ENCODE measurements at places on chromosomes 7 and 10. TPM values are rescaled to one million over a fixed set of nuclear protein-coding genes. Genes with fewer than 3 reads are reported as not detected.
A peak's percentile ranks its signal among the peaks of the same experiment; 100 is the strongest.

GRCh38 chr10:55631071-55631654 is 729.9 kb downstream of the ZWINT start:
- peak; percentile 43 for DNase-seq

DNA sequence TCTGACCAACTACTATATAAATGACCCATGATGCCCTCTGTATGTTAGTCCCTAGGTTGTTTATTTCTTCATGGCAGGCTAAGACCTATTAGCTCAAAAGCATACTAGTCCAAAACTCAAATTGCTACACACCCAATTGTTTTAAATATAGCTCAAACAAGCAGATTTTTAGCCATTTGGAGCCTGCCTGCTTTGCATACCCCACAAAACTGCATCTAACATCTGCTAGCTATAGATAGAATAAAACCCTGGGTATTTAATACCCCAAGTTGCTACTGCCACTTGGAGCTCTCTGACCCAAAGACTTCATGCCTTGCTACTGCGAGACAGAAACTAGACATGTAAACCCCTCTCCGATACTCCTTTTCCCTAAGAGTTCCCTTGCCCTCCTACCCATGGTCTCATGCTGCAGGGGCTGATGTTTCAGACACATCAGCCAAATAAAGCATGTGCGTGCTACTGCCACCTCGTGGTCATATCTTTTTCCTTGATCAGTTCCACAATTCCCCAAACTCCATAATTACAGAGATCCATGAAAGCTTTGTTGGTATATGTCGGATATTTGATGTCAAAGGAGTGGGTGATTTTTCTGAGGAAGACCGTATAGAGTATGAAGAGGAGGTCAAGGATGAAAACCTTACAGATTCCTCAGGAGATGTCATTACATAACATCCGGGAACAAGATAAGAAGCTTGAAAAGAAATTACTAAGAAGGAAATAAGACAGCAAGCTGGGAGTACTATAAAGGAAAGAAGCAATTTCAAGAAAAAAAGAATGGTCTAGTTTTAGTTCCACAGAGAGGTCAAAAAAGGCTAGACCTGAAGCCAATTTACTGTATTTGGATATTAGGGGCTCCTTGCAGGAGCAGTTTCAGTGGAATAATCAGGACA is 386.6 kb downstream of the SH2D4B start:
- DNase-seq, result peak; percentile 14

- no peak for DNase-seq
Measured at GRCh38 chr10:31778627-31779026, 150.0 kb downstream of the ARHGAP12 start.

- no peak for DNase-seq
Measured at GRCh38 chr10:75475460-75476182, 44.2 kb downstream of the LRMDA start.

DNA sequence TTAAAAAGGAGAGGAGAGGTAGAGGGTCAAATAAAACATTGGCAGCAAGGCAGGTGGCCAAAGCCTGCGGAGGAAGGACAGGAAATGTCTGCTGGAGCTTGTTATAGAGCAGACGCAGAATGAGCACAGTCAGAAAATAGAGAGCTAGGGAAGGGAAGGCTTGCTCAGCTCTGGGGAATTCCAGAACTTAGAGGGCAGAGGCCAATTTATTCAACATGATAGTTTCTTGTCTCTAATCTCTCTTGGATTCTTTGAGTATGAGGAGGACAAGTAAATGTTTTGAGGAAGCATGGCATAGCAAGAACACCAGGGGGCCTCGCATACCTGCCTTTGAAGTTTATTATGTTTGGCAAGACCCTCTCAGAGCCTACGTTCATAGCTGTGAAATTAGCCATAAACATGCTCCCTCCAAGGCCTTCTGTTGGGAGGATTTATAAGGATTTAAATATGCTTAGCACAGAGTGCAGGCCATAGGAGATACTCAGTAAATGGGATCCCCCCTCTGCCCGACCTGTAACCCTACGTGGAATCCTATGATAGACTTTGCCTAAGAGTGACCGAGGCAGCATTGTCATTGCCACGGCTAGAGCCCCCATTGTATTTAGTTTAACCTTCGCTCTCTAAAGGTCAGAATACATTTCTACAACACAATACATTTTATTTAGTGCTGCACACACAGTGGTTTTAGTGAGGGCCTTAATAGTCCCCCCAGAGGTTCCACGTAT is 293.9 kb downstream of the CCDC3 start:
- DNase-seq, result peak; percentile 50

DNA sequence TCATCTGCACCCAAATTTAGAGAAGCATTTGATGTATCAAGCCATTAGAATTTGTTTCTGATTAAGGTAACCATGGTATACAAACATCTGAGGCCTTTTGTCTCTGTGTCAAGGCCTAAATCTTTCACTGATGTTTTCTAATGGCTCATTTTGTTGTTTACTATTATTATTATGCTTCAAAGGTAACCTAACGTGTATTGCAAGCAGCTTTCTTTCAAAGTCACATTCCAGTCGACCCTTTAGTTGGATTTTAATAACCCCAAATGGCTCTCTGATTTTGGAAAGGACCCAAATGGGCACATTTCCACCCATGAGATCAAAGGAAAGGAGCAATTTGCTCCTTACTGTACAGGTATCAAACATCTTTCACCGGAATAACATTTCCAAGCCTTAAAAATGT is 46.7 kb upstream of the WNT16 start:
- no peak for DNase-seq

DNA sequence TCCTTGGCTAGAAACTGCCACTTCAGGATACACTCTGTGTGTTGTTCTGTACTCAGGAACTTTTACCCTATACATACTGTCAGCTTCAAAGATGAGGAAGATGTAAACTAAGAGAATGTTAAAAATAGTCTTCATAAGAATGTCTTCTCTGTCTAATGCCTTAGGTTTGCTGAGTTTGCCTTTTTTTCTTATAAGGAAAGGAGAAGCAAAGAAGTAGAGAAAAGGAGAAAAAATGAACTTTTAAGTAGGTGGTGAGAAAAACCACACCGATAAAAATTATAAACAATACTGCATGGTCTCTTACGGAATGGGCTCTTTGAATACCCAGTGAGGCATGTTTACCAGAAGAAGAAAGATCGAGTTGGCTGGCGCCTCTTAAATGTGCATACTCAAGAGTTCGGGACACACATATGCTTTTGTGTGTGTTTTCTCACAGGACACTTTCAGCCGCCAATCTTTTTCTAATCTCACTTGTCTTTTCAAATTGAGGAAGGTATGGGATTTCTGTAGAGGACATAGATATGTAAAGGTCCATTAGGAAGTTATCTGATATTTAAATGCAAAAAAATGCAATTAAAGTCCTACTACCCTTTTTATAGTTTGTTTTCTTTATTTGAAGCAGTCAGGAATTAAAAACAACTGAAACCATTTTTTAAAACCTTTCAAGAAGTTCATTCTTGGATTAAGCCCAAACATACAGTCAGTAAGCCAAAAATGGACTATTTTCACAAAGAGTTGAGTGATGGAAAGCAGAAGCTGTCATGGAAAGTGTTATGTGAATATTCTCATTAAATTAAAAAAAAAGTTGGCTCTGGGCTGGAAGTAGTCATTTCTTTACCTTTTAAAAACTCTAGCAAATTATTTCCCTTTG is 100.6 kb upstream of the MDFIC start:
- DNase-seq, result peak; percentile 30

- DNase-seq, result no peak
Measured at GRCh38 chr10:34506786-34507185, 308.3 kb downstream of the PARD3 start.

GRCh38 chr10:79378647-79379511 is 31.6 kb downstream of the PPIF start:
- DNase-seq, result no peak

GRCh38 chr7:7653593-7654187 is 13.1 kb downstream of the UMAD1 start:
- no peak for DNase-seq

DNA sequence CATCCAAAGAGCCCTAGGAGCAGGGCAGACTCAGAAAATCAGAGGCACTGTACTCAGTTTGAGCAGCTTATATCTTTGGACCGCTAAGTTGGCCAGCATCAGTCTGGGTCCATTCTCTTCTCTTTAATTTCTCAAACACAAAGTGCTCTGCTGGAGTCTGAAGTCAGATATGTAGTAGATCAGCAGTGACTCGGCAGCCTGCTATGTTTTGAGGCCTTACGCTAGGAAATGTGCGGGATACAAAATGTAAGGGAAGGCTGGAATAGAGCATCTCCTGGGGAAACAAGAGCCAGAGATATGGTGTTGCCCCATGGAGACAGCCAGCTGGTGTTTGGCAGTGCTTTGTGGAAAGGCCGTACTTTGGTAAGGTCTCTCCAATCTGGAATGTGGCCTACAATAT is 60.6 kb upstream of the VKORC1L1 start:
- DNase-seq, result no peak

GRCh38 chr10:48773580-48773979 is 88.9 kb downstream of the WDFY4 start:
- no peak for DNase-seq

DNA sequence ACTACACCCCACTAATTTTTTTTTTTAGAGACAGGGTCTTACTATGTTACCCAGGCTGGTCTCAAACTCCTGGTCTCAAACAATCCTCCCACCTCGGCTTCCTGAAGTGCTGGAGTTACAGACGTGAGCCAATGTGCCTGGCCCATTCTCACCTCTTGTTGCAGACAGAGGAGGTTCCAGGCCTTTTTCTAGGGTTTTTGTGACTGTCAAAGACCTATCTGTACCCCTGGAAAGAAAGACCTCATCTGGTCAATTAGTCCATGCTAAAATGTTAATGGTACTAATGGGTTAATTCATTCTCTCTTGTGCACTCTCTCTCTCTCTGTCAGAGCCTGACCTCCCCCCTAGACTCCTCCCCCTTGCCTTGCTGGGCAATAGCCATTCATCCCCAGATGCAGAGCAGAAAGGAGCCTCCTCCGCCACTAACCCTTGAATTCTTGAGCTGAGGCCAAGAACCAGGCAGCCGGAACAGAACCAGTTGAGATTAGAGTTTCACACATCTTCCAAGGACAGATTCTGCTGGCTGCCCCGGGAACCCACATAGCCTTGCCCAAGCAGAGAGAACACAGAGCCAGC is 209.7 kb downstream of the SKIDA1 start:
- DNase-seq, result no peak

DNA sequence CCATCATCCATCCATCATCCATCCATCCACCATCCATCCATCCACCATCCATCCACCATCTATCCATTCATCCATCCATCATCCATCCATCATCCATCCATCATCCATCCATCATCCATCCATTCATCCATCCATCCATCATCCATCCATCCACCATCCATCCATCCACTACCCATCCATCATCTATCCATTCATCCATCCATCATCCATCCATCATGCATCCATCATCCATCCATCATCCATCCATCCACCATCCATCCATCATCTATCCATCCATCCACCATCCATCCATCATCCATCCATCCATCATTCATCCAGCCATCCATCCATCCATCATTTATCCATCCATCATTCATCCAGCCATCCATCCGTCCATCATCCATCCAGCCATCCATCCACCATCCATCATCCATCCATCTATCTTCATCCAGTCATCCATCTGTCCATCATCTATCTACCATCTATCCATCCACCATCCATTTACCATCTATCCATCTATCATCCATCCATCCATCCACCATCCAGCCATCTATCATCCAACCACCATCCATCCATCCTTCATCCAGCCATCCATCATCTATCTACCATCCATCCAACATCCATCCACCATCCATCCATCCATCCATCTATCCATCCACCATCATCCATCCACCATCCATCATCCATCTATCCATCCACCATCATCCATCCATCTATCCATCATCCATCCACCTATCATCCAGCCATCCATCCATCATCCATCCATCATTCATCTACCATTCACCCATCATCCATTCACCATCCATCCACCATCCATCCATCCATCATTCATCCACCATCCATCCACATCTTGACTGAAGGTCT is 153.8 kb downstream of the SH3PXD2A start:
- DNase-seq, result no peak

GRCh38 chr10:74746813-74747212 is 79.6 kb upstream of the KAT6B start:
- no peak for DNase-seq

DNA sequence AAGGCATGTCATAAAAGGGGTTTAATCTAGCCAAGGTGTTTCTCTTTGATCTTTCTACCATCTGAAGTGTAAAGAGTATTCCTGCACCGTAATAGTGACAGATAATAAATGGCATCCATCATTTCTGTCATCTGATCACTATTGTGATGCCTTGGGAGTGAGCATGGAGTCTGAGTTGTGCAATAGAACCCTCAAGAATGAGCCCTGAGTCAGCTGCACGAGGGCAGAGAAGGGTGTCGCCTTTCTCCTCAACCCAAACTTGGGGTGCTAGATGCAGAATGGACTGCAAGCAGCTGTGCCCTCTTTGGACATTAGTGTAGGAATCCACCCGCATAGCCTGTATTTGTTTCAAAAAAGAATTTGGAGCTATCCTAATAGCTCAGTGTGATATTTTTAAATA is 115.2 kb downstream of the ZNF37A start:
- no peak for DNase-seq

- no peak for DNase-seq
Measured at GRCh38 chr7:116197360-116197759, 13.0 kb upstream of the TES start.

DNA sequence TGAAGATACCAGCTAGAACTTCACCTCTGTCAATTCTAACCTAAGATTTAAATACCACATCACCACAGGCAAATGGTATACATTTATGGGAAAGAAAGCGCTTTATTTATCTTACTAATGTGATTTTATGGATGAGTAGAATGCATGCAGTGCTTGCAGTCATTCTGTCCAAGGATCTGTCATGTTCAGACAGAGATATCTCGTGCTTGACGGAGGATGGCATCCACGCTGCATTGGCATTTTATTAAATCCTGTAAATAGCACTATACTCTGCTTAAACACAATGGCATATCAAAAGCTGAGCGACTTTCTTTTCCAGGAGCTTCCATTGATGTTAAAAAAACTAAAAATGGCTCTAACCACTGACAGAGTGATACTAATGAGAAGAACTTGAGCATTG is 133.7 kb upstream of the CAV2 start:
- no peak for DNase-seq

GRCh38 chr7:2474813-2475677 is 1.2 kb downstream of the GRIFIN start:
- no peak for DNase-seq

DNA sequence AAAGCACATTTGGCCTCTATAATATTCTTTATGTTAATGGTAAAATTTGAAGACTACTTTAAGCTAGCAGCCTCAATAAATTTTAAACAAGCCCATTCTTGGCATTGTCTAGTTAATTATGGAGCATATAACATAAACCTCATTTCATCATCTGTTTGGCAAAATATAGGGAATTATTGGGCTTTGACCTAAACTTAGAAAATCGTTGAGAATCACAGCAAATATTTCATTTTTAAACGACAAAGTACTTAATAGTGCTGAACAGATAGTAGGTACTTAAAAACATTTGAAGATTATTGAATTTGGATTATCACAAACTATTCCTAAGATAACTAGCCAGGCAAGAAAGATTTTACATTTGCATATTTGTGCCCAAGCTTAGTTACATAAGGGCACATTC is 73.4 kb downstream of the AGMO start:
- no peak for DNase-seq

The PRXL2A gene
- 79.9 TPM for polyA plus RNA-seq

The FKBP14 gene
- 17.9 TPM for polyA plus RNA-seq

The SP8 gene
- polyA plus RNA-seq, result not detected

The NODAL gene
- 0.68 TPM for polyA plus RNA-seq

The CRTAC1 gene
- 0.35 TPM for polyA plus RNA-seq

The SLC37A3 gene
- polyA plus RNA-seq, result 27.5 TPM

The HABP2 gene
- 0.10 TPM for polyA plus RNA-seq

Data from hindlimb muscle (tissue), 1 donor.